ENCODE measurements at places on chromosomes 13 and 19.

DNA sequence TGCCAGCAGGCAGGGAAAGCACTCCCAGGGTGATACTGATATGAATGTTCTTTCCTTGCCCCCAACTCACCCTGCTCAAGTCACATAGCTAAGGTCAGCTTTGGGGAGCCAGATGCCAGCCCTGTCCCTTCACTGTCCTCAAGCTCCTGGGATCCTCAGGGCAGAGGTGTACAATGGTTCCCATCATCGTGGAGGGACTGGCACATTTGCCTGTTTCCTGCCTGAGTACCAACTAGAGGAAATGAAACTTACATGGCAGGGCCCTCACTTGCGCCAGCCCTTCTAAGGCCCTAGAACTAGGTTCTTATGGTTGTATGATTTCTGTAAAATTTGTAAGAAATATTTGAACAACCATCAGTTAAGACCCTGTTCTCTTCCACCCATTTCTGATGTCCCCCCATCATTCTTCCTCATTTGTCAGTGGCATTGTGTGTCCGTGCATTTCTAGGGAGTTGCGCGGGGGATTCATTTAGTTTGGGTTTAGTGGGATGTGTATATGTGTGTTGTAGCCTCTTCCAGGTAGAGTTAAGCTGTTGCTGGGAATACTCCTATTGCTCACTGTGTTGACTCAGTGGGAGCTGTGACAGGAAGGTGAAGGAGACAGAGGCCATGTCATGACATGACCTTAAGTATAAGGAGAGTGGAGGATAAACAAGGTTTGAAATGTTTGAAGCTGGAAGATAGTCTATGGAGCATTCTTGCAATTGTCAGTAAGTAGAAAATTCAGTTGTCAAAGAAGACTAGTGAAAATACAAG is 41.3 kb upstream of the RCBTB2 start:
- no peak for DNase-seq

DNA sequence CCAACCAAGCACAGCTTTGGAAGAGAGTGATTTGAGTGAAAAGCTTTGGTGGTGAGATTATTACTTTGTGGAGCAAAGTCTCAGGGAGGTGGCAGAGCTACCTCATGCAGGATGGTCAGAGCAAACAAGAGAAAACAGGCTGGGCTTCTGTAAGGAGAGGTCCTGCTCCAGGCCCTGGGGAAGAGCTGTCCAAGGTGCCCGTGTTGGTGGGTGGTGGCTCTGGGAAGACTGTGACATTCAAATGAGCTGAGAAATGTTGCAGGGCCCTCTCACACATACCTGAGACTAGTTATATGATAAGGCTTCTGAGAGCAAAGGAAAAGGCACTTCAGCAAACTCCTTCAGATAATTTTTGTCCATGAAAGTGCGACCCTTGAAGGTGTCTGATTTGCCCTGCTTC is 205.5 kb upstream of the SOX21 start:
- DNase-seq, result no peak

DNA sequence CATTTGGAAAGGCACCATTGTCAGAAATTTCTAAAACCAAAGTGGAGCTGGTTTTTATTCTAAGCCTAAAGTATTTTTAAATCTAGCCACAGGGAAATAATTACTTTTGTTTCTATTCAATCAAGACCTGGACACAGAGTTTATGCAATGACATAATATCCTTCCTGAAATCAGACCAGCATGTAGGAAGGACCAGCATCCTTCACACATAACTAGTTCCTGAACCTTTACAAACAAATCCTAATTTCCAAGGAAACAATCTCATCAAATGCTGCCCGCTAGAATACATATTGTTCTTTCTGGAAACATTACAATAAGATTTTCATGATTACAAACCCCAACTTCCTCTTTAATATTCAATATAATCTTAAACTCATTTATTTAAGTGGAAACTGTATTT is 1.5 kb downstream of the STARD13 start:
- DNase-seq, result no peak

DNA sequence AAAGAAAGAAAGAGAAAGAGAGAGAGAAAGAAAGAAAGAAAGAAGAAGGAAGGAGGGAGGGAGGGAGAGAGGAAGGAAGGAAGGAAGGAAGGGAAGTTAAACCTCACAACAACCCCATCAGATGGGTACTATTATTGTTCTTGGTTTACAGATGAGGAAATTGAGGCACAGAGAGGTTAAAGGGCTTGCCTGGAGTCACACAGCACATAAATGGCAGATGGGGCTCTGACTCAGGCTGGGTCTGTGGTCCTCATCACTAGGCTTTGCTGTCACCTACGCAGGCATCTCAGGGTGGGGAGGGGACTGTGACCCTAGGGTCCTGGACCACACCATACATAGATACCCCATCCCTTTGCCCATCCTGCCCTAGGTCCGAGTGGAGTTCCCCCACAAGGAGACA is 36.3 kb downstream of the RDH8 start:
- DNase-seq, result no peak

GRCh38 chr13:51759240-51759639 is 44.7 kb downstream of the DHRS12 start:
- no peak for DNase-seq

DNA sequence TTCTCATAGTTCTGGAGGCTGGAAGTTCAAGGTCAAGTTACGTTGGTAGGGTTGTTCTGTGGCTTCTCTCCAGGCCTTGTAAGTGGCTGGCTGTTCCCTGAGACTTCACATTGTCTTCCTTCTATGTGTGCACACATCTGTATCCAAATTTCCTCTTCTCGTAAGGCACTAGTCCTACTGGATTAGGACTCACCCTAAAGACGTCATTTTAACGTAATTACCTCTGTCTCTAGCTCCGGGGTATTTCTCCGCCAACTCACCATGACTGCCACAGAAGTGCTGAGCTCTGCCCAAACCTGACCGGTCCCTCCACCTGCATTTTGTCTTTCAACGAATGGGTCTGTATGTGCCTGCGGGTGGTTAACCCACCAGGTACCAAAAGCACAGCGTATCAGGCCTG is 8.7 kb upstream of the SYDE1 start:
- DNase-seq, result no peak

DNA sequence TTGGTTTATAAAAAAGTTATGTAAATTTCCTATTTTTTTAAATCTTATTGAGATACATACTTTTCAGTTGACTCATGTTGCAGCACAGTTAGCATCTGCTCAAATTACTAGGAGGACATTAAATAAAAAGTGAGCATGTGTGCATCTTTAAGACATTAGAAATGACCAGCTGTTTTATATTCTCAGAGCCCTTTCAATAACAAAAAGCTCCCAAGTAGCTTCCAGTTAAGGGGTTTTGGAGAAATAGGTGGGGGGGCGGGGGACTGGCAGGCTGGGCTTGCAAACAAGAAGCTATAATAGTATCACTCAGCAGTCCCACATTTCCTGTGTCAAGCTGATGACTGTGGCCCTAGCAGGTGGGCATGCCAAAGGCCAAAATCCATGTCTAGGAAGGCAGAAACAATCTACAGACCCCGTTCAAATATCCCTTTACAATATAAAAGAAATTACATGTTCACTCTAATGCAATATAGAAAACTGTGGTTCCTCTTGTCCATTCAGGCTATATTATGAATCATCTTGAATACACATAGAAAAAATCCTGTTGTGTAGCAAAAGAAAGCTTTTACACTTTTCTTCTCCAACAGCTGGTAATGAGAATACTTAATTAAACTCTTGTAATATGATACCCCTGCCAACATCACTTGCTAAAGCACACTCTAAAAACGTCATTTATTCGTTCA is 1713.2 kb upstream of the SLC10A2 start:
- peak; percentile 45 for DNase-seq

DNA sequence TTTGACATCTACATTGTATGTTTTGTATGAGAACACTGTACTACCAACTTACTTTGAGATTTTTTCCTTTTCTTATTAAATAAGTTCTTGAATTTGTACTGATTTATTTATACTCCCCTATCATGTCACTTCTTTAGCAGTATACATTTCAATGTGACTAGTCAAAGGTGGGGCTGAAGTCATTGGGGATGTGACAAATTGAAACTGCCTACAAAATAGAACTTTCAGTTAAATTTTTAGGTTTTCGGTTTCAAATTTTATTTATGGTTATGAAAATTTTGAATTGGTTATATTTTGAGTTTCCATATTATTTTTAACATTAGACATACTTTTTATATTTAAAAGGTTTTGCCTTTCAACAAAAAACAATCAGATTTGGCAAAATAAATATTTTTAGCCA is 221.6 kb downstream of the NBEA start:
- DNase-seq, result no peak

- DNase-seq, result peak; percentile 31
These were observed at the start of gene MAP1S for GRCh38 chr19:17718947-17719711. MAP1S (plus strand) TSS chr19:17719480; CDS start chr19:17719503, 23 bp downstream.

- no peak for DNase-seq
These were observed 687 bp downstream of the MATK start for GRCh38 chr19:3785451-3785937.

- no peak for DNase-seq
These were observed 120.8 kb upstream of the PCDH20 start for GRCh38 chr13:61536433-61536832.

GRCh38 chr13:91620670-91621141 is 222.3 kb downstream of the GPC5 start:
- no peak for DNase-seq

- no peak for DNase-seq
These were observed 11.3 kb downstream of the DDX39A start for GRCh38 chr19:14407605-14408484.

- no peak for DNase-seq
These were observed 532.4 kb upstream of the NBEA start for GRCh38 chr13:34409496-34410182.

GRCh38 chr13:71068041-71068440 is 799.0 kb downstream of the DACH1 start:
- no peak for DNase-seq

DNA sequence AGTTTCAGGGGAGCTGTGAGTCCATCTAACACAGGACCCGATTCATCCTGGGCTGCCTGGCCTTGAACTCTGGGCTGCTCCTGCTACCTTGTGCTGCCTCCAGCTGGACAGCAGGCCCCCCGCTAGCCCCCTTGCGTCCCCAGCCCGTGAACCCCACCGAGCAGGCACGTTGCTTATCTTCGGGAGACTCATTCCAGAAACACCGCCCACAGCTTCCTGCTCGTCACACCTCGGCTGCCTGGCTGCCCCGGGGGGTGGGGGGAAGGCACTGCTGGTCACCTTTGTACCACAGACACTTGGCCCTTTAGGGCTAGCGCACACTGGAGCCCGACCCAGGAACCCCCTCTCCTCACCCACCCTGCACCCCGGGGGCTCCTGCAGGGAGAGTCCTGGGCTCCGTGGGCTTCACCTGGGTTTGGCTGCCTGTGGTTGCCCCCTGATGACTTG is 48.1 kb downstream of the CRTC1 start:
- no peak for DNase-seq

GRCh38 chr19:30029721-30030510 is 87.9 kb downstream of the URI1 start:
- DNase-seq, result no peak

DNA sequence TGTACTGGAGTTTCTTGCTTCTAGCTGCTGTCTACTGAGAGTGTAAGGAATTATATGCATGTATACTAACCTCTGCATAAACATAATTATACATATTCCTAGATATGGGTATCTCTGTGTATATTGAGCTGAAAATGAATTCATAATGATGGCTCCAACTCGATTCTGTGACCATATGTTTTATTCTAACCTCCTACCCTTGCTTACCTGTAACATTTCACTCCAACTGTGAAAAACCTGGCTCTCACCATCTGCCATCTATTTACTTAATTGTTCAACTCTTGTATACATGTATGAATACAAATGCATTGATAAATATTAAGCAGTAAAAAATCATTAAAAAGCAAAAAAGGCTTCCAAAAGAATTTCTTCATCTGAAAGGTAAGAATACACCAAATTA is 1729.5 kb upstream of the SPRY2 start:
- no peak for DNase-seq

- DNase-seq, result peak; percentile 80
These were observed at the start of gene MEDAG for GRCh38 chr13:30905932-30906383. MEDAG (plus strand) TSS chr13:30906271; CDS start chr13:30906516, 245 bp downstream.

GRCh38 chr13:78476910-78477309 is 126.4 kb downstream of the POU4F1 start:
- no peak for DNase-seq

DNA sequence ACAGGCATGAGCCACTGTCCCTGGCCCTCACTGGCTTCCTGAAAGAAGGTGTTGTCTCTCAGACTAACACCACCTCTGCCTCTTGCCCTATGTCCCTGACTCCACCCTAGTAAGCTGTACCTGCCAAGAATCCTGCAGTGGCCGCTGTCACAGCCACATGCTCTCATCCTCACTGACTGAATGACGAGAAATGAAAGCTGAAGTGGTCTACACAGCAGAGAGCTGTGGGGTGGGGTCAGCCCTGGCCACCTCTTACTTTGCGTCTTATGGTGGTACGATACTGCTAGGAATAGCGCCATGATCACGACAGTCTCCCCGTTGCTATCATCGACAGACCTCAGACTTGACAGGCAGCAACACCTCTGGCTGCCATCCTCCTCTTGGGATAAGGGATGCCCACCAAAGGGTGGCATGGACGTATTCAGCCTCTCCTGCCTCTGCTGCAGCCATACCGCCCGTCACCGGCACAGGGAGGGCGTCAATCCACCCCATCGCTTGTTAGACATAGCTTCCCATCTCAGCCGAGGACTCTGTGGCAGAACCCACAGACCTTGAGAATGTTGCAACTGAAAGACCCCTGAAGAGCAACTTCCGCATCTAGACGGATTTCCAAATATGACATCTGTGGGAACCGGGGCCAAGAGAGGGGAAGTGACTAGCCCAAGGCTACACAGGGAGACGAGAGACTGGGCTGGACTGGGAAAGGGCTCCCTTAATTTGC is 809 bp downstream of the MYO1F start:
- DNase-seq, result no peak

DNA sequence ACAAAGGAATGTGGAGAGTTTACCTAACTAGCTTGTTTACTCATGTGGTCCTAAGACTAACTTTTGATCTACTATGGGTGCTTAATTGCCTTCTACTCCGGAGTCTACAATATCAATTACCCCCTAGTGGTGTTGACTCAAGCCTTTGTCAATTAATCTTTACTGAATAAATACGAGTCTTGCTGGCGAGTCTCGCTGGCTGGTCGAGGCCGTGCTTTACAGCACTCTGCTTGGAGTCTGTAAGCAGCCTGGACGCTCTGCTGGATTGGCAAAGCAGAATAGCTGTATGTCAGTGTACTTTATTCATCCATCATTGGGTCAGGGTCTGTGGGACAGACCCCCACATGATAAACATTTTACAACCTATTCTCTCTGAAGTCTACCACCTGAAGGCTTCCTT is 9.9 kb upstream of the SPART start:
- no peak for DNase-seq

GRCh38 chr13:106296723-106297122 is 238.7 kb downstream of the EFNB2 start:
- no peak for DNase-seq

DNA sequence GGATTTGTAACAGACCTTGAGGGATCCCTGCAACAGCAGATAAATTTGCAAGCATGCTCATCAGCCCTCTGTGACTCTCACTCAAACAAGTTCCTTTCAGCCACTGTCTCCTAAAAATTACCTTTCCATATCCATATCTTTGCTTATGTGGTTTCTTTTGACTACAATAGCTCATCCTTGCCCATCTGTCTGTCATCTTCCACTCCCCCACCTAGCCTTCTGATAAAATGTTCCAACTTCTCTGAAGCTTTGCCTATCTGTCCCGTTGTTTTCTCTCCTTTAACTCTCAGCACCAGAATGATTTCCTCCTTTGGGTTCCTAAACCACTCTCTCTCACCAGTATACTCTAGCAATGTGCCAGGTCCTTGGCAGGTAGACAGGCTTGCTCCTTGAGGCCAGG is 194.5 kb downstream of the VWA8 start:
- no peak for DNase-seq

- no peak for DNase-seq
These were observed 50.1 kb upstream of the KLF12 start for GRCh38 chr13:74184283-74184682.

Measured in left lung (tissue), 14 donors.